ENCODE measurements at places on chromosomes 4 and X. TPM values are rescaled to one million over a fixed set of nuclear protein-coding genes. Genes with fewer than 3 reads are reported as not detected.

NR0B1 gene
- total RNA-seq = 0.15 TPM

EDA2R gene
- total RNA-seq = 5.0 TPM

GRCh38 chr4:140309124-140309870 lies 64.1 kb upstream of the SCOC start:
- DNase-seq = no peak
- H3K4me3 ChIP-seq = no peak overlapping the region
- H3K27me3 ChIP-seq = peaks cover 1% of the 10 kb centered on the region
- no peak overlapping the region for H3K27ac ChIP-seq
- no peaks in the 10 kb centered on the region for H3K36me3 ChIP-seq

GRCh38 chr4:1813231-1813630 lies 20.1 kb downstream of the FGFR3 start:
- H3K27ac ChIP-seq = no peak overlapping the region
- peaks cover 8% of the 10 kb centered on the region for H3K36me3 ChIP-seq
- no peak for DNase-seq

DNA sequence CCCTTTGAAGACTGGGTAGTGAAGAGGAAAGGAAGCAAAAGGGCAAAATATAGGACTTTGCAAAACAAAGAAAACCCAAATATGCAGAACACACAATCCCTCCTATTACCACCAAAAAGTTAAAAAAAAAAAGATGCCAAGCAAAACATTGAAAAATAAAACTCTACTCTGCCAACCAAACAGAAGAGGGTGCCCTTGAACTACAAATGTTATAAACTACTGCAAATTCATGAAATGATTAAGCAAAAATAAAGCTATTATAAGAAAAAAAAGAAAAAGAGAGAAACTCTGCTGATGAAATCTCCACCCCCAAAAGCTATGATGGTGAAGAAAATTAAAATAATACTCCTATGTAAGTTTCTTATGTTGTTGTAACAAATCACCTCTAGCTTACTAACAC lies 168.5 kb upstream of the STK26 start:
- no peaks in the 10 kb centered on the region for H3K27me3 ChIP-seq
- no peaks in the 10 kb centered on the region for H3K4me1 ChIP-seq
- no peak for DNase-seq
- no peaks in the 10 kb centered on the region for H3K36me3 ChIP-seq

GRCh38 chr4:25505637-25505991 lies 128.6 kb downstream of the ANAPC4 start:
- no peak for DNase-seq
- H3K4me3 ChIP-seq = no peak overlapping the region
- H3K27me3 ChIP-seq = no peaks in the 10 kb centered on the region
- H3K36me3 ChIP-seq = no peaks in the 10 kb centered on the region

DNA sequence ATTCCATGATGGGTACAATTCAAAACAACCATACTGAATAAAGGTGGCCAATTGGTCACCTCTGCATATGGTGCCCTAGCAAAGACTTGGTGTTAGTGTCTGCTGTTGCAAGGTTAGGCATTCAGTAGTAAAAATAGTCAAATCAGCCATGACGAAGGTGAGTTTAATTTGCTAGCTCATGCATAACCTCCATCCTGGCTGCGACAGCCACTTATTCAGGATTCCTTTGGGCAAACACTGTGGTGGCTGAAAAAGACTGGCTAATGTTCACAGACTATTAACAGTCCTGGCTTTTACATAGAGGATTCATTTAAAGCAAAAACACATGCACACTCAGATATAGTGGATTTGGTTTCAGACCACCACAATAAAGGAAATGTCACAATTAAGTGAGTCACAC lies 34.8 kb upstream of the MAP9 start:
- H3K4me3 ChIP-seq = no peak overlapping the region
- no peaks in the 10 kb centered on the region for H3K27me3 ChIP-seq
- no peak for DNase-seq
- no peaks in the 10 kb centered on the region for H3K36me3 ChIP-seq
- no peaks in the 10 kb centered on the region for H3K4me1 ChIP-seq
- no peak overlapping the region for H3K27ac ChIP-seq

DNA sequence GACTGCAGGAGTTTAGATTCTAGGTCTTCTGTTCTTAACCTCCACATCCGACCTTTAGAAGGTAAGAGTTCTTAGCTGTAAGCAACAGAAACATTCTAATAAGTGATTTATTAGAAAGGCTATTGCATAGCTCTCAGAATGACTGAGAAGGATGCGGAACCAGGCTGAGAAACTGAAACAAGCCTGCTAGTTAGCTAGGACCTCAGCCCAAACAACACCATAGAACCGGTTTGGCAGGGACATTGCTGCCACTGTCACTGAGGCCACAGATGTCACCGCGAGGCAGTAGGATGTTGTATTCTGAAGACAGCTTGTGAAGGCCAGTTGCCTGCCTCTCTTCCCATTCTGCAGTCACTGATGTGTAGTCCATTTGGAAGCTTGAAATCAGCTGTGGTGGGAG lies 160.0 kb upstream of the ARX start:
- DNase-seq = no peak
- H3K4me3 ChIP-seq = no peak overlapping the region
- no peak overlapping the region for H3K27ac ChIP-seq
- H3K27me3 ChIP-seq = no peaks in the 10 kb centered on the region
- H3K4me1 ChIP-seq = peaks cover 3% of the 10 kb centered on the region
- no peaks in the 10 kb centered on the region for H3K36me3 ChIP-seq

DNA sequence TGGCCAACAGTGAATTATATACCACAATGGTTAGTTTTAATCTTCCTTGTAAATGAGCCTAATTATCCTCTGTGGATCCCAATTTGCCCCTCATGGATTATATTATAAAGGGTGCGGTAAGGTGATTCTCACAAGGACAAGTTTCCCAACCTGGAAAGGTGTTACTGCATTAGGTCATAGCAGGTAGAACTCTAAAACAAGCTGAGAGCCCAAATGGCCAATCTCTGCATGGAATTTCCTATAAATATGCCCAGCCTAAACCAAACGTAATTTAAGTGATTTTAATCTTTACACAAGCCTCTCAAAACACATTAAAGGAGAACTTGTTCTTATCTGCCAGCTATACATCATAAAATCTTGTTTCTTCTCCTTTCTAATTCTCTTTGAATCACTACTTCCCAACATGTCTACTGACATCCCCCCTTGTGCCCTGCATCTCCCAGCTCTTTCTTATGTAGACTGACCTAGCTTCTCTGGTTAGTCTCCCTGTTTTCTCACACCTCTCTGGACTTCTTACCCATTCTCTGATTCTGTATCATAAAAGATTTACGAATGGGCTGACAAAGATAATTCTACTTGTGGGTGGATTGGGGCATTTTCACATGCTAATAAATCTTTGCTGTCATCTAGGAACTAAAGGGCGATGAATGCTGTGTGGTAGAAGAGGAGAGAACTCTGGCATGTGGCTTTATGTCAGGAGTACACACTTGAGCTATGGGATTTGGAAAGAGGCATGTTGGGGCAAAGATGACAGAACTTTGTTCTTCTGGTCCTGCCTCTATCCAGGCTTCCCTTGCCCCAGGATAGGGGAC lies 94.3 kb upstream of the PGRMC2 start:
- no peaks in the 10 kb centered on the region for H3K27me3 ChIP-seq
- no peak for DNase-seq

PLRG1 gene
- 98.2 TPM for total RNA-seq

TBCK gene
- total RNA-seq = 18.7 TPM

DNA sequence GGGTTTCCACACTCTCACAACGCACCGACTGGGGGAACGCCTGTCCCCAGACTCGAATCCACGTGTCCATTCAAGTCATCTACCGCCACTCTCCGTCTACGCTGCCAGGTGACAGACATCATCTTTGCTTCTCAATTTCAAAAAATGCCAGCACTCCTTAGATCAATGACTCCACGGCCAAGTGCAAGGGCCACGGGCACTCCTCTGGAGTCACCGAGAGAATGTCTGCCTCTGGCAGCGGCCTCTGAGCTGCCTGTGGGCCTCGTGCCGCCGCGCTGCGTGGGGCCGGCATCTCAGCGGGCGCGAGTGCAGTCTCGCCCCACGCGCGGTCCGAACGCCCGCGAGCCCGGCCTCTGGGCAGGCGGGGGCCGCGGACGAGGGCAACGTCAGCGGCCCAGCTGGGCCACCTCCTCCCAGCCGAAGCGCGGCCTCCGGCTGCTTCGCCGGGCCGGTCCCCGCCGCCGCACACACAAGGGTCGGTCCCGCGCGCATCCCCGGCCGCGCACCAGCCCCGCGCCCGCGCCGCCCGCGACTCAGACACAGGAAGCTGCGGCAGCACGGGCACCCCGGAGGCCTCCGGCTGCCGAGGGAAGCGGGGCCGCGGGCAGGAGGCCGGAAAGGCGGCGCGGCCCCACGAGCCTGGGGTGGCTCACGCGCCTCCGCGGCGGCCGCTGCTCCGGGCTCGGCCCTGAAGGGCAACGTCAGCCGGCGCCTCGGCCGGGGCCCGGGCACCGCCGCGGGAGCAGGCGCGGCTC lies 450 bp downstream of the ACSL1 start:
- peak overlapping the region; percentile 51 for H3K4me3 ChIP-seq
- H3K27ac ChIP-seq = no peak overlapping the region
- no peaks in the 10 kb centered on the region for H3K4me1 ChIP-seq
- H3K27me3 ChIP-seq = peaks cover 24% of the 10 kb centered on the region
- H3K36me3 ChIP-seq = no peaks in the 10 kb centered on the region

DNA sequence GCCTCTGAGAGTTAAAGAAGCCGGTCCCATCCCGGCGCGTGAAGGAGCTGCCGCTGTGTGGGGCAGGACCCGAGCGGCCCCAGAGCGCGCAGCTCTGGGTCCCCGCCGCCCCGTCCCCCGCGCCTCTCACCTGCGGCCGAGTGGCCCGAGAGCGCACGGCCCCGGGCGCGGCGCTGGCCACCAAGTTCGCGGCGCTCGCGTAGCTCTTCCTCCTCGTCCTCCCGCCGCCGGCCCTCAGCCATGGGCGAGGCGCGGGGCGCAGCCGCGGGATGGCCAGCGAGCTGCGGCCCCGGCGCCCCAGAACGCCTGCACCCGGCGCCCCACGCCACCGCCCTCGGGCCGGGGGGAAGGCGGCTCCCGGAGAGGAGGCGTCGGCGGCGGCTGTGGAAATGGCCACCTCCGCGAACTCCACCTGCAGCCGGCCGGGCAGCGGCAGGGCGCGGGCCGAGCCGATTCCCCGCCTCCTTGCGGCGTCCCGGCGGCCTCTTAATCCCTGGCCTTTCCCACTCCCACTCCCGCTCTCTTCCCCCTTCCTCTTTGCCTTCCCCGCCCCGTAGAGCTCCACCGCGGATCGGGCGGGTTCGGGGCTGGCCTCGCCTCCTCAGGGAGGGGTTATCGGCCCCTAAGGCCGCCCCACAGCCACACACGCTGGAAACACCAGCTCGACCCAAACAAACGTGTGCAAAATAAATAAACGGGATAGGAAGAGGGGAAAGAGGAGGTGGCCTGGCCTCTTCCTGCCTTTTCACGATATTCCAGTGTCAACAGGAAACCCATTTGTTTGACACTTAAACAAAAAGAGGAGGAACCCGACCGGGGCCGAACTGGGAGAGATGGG lies at the start of gene SH3D19:
Gene SH3D19, minus strand, starts transcription at position 495 of the 838 bp plus-strand sequence. Its CDS starts 253 bp downstream, at position 242.
- peak within 1 kb of the TSS; percentile 85 for H3K27ac ChIP-seq
- DNase-seq = peak; percentile 75
- peaks cover 8% of the 10 kb centered on the region for H3K4me1 ChIP-seq
- no peaks in the 10 kb centered on the region for H3K36me3 ChIP-seq

DNA sequence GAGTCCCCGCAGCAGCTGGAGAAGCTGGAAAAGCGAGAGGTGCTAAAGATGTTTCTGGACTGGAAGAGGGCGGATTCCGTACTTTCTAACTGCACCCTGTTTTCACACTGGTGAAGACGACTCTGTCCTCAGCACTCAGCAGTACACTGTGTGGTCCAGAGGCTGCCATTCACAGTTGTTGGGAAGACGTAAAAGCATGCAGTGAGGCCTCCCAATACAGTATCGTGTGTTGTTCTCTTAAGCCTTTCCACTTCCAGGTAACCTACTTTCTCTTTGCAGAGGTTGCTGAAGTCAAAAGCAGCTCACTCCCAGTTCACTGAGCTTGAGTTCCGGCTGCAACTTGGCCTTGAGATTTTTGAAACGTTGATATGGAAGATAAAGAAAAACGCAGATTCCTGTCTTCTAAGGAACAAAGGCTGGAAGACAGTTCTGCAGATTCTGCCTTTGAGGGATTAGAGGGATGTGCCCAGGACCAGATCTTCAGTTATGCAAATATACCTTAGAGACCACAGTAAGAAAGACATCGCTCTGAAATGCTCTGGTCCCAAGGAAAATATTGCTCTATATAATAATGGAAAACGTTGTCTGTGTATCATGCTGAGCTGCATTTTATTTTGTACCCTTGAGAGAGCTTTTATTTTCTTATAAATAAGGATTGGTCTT lies 540.9 kb downstream of the TRIML1 start:
- no peak overlapping the region for H3K4me3 ChIP-seq
- H3K36me3 ChIP-seq = no peaks in the 10 kb centered on the region
- DNase-seq = no peak
- no peak overlapping the region for H3K27ac ChIP-seq

- H3K27ac ChIP-seq = no peak overlapping the region
- H3K36me3 ChIP-seq = no peaks in the 10 kb centered on the region
- DNase-seq = no peak
- H3K4me1 ChIP-seq = no peaks in the 10 kb centered on the region
These were observed 302.2 kb downstream of the ARAP2 start for GRCh38 chr4:35942092-35942491.

- no peaks in the 10 kb centered on the region for H3K36me3 ChIP-seq
- H3K4me3 ChIP-seq = no peak overlapping the region
- no peaks in the 10 kb centered on the region for H3K27me3 ChIP-seq
- no peak overlapping the region for H3K27ac ChIP-seq
These were observed 81.5 kb upstream of the BMP3 start for GRCh38 chr4:80948995-80949394.

GRCh38 chr4:139301113-139301820 lies at the start of gene NAA15:
NAA15 (plus strand) TSS chr4:139301505; CDS start chr4:139301778, 273 bp downstream.
- H3K27me3 ChIP-seq = no peaks in the 10 kb centered on the region
- no peaks in the 10 kb centered on the region for H3K4me1 ChIP-seq
- peaks cover 20% of the 10 kb centered on the region for H3K36me3 ChIP-seq
- peak within 1 kb of the TSS; percentile 94 for H3K4me3 ChIP-seq
- peak within 1 kb of the TSS; percentile 83 for H3K27ac ChIP-seq

GRCh38 chrX:126557151-126557550 lies 4.5 kb upstream of the DCAF12L1 start:
- no peak overlapping the region for H3K4me3 ChIP-seq
- no peak overlapping the region for H3K27ac ChIP-seq
- no peaks in the 10 kb centered on the region for H3K36me3 ChIP-seq
- no peak for DNase-seq
- no peaks in the 10 kb centered on the region for H3K4me1 ChIP-seq

EXOC1L gene
- not detected for total RNA-seq

Measured in H1 (cell line).